ENCODE measurements at places on chromosomes 7 and 10.

DNA sequence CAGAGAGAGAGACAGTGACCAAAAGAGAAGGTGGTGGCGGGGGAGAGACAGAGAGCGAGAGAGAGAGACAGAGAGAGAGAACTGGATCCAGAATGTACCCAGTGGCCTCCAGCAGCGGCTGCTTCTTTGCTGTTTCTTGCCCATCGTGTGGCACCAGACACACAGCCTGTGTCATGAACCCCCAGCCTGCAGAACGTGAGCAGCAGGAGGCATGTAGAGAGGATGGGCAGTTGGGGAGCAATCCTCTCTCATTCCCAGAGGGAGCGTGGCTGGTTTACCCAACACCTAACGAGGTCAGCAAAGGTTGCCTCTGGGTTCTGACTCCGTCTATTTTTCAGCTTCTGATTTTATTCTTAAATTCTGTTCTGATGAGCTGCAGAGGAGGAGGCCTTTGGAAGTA, 168.1 kb downstream of the ADARB2 start:
- DNase-seq, result no peak

DNA sequence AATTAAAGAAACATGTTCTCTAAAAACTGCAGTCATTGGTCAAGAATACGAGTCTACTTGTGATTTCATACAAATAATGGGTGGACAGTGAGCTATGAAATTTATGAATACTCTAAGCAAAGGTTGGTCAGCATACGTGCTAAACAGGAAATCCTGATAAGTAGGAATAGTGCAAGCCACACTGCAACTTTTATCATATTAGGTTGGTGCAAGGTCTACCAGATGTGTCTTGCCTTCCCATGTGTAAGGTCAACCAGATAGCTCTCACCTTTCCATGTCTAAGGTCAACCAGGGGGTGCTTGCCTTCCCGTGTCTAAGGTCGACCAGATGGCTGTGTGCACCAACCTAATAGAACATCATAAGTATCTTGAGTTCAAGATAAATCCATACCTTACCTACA, 2.0 kb upstream of the ITGB1 start:
- DNase-seq, result no peak

GRCh38 chr10:20879136-20879535, 18.0 kb downstream of the NEBL start:
- no peak for DNase-seq

GRCh38 chr7:111329367-111330234, 232.7 kb downstream of the IMMP2L start:
- no peak for DNase-seq

GRCh38 chr7:78129865-78130264, 331.3 kb downstream of the PHTF2 start:
- no peak for DNase-seq

DNA sequence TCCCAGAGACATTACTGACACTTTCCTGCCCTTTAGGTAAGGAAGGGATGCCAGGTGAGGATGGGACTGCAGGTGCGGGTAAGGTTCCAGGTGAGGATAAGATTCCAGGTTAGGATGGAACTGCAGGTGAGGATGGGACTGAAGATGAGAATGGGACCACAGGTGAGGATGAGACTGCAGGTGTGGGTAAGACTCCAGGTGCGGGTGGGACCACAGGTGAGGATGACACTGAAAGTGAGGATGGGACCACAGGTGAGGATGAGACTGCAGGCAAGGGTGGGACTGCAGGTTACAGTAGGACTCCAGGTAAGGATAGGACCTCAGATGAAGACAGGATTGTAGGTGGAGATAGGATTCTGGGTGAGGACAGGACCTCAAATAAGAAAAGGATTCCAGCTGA, 322.3 kb downstream of the WDR37 start:
- no peak for DNase-seq

DNA sequence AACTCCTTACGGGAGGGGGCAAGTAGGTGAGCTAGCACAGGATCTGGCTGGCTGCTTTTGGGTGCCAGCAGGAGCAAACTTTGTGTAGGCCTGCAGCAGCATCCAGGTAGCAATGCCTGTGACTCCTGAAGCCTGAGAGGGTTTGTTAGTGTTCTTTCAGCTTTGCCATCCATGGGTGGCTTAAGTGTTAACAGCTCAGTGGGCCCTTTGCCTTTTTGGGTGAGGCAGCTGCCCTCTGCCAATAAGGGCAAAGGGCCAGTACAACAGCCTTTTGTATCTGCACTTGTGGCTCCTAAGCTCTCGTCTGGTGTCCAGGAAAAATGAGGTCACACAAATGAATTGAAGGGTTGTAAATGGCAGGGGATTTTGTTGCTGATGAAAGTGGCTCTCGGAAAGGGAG, 359.0 kb upstream of the CHRM2 start:
- DNase-seq, result no peak

DNA sequence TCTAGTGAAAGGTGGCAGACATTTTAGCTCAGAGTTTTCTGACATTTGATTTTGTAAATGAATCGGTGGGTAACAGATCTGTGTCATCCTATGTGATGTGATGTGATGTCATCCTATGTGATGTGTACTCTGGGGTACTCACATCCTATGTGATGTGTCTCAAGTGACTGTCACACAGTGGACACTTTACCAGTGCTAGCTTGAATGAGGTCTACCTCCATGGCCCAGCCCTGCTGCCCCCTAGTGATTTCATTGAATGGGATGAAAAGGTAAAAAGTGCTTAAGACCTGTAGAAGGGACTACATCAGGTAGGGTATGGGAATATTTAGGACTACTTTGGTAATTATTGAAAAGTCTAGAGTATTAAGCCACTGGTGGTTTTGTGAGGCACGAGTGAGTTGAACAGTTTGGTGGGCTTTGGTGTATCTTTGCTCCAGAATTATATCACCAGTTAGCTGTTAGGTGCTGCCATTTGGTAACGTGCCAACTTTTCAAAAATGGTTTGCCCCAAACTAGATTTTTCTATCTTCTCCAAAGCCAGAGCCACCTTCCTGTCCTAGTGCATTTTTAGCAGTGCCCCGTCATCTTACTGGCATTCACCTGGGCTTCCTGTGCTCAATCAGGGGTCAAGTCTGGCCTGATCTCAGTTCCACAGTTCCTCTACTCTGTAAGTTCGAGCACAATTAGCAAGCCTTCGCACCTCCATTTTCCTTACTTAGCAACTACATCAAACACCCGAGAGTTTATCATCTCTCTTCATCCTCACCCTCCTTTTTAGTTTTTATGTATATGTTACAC, 9.7 kb downstream of the EIF4H start:
- no peak for DNase-seq

DNA sequence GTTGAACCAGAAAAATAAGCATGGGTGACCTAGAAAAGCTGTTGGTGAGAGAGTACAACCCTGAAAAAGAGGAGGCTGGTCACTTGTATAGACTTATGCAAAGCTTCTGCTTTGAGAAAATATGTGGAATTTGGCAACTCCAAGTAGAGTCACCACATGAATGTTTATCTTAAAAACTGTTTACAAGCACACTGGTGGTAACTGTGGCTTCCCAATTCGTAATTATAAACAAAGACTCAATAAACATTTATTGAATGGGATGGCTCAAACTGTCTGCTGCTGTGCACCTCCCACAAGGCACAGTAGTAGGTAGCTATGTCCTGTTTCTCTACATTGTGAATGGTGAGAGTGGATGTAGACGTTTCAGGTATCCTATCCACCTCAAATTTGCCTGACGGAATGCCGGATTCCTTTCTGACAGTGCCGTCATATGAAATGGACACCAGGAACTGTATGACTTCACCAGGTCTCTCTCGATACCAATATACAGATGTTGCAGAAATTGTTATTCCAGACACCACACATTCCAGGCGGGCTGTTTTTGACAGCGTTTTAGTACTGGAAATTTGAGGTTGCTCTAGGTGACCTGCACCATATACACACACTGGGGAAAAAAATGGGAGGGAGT, 43.4 kb upstream of the TARP start:
- no peak for DNase-seq

GRCh38 chr7:16014031-16014430, 327.5 kb upstream of the MEOX2 start:
- no peak for DNase-seq

DNA sequence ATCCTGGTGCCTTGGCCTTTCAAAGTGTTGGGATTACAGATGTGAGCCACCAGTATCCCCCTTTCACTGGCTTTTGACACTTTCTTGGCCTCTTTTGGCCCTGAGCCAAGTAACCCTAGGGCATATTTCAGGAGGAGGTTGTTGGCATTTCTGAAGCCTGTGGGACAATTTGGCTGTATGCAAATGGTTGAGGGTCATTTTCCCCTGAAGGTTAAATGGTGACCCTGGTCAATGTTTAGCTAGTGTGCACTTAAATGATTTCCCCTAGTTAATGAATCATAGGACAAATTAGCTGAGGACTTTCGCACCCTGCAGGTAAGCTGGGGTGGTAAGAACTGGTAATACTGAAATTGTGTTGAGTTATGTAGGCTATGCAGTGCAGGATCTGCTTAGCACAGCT, 660.5 kb downstream of the LRMDA start:
- DNase-seq, result no peak

DNA sequence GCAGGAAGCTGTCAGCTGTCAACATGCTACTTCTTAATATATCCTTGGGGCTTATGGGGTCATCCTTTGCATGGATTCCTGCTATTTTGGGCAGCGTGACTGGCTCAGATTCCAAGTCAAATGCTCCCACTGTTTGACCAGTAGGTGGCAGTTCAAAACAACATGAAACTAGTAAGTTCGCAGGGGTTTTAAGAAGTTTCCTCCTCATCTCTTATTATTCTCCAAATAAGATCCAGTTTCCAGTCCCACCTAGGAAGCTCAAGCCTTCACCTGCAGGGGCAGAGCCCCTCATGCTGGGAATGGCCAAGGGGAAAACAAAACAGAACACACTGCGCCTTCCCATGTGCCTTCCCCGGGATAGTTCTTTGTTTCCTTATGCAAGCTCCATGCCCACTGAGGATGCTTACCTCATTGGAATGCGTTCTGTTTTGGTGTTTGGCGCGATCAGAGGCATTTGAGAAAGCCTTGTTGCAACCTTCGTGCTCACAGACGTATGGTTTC, 259.8 kb downstream of the GLI3 start:
- no peak for DNase-seq

DNA sequence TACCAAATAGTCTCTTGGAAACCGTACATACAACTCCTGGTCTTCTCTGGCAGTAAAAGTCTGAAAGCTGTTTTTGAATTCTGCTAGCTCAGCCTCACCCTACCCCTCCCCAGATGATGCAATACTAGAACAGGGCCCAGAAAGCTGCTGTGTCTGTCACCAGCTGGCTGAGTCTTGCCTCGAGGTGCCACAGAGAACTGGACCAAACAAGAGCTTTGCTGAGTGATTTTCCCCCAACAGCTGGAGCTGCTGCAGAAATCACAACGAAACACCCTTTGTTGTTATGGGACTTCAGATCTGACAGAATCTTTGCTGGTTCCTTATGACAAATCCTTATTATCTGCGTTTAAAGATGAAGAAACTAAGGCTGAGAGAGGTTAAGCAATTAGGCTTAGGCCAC, 134.1 kb downstream of the SPAG6 start:
- DNase-seq, result no peak

DNA sequence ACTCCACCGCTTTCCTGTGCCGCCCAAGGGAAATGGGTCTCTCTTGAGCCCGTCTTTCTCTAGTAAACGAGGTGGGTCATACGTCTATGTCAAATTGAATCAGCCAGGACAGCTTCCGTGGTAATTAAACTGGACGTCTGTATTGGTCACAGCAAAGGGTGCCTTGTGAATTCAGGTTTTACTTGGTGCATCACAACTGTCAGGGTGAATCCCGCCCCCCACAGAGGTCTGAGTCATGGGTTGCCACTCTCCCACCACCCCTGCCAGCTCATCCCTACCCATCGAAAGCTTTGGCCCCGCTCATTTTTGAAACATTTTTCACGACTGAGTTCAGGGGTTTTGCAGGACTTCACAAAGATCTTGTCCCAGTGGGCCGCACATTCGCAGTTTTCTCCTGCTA, 8.0 kb upstream of the SP8 start:
- DNase-seq, result no peak

DNA sequence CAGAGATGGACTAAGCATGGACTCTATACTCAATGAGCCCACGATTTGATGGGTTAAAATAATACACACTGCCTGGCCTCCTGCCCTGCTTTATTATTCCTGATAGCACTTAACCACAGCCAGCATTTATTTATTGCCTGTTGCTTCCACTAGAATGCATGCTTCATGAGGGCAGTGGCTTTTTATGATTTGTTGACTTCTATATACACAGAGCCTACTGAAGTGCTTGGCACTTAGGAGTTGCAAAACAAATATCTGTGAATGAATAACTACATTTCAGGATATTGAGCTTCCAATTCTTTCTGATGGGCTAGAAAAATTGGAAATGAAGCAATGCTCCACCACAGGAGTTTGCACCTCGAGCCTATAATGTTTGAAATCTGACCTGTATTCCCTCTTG, 513.6 kb upstream of the ZMIZ1 start:
- no peak for DNase-seq

- DNase-seq, result no peak
Observed at GRCh38 chr10:102121739-102122372, 1.7 kb upstream of the LDB1 start.

- no peak for DNase-seq
Observed at GRCh38 chr7:2554661-2555111, 638 bp downstream of the BRAT1 start.

- DNase-seq, result no peak
Observed at GRCh38 chr7:34313289-34313688, 344.7 kb upstream of the NPSR1 start.

DNA sequence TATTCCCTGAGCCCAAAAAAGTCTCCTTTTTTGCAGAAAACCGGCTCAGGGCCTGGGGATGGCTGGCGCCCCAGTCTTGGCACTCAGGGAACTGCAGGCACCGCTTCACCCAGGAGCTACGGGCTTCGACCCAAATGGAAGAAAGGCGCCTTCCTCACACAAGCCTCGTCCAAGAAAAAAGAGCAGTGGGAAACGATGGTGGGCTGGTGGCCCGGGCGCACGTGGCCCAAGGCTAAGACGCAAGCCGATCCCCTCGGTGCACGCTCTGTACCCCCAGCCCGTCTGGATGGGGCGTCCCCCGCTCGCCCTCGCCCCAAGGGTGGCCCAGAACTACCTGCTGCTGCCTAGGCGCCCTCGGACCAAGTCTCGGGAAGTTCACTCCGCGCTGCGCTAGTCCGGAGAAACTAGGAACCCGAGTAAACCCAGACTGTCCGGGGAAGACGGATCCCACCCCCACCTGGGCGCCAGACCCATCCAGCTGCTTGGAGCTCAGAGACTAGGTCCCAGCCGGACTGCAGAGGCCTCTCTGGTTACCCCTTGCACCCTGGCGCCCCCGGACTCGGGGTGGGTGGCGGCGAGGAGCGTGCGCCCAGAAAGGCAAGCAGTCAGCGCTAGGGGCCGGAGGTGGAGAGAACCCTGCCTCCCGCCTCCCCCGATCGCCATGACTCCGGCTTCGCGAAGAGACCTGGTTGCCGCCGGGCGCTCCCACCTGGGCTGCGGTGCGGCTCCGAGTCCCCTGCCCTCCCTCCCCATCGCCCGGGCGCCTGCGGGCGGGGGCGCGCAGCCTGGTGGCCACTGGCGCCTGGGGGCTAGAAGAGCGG, 76.4 kb downstream of the CALN1 start:
- no peak for DNase-seq

DNA sequence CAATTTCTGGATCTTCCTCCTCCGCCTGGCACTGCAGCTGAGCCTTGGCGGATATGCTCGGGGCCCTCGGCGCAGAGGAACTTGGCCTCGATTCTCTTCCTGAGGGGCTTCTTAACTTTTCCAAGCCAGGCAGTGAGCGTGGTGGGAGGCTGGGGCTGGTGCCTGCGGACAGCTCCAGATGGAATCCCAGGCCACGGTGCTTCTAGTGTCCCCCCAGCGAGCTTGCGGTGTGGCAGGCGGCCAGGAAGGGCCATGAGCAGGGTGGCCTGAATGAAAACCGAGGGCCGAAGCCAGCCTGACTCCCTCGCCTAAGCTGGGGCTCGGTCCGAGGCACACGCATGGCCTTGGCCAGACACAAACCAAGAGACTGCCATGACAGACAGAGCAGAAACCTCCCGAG, 31.3 kb downstream of the RCC1L start:
- DNase-seq, result no peak

Measured in activated CD8-positive, alpha-beta memory T cell treated with anti-CD3 and anti-CD28 coated beads for 4 hours (primary cell).